Small intestine (tissue), 16 donors: ENCODE measurements at places on chromosomes 7 and 10. TPM values are rescaled to one million over a fixed set of nuclear protein-coding genes. Genes with fewer than 3 reads are reported as not detected.

DNA sequence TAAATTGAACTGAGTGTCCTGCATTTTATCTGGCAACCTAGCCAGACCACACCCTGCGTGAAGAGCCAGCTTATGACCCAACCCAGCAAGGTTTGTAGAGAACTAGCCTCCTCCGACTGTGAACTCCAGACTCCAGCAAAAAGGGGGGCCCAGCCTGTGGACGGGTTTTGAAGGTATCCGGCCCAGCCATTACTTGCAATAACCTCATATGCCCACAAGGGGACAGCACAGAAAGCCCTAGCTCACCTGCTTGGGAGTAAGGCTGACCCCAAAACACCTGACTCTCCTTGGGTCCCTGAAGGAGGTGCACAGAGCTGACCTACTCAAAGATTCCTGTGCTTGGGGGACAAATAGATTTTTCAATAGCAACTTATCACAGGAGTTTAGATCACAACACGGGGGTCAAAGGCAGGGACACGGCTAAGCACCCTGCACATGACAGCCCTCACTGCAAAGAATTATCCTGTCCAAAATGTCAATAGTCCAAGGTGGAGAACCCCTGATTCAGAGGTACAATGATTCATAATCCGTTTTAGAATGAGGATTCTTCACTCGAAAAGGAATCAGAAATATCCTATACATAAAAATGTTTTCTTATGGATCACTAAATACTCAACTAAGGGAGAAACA, 4.6 kb downstream of the TRPV6 start:
- H3K27me3 ChIP-seq, result peaks cover 2% of the 10 kb centered on the region
- peaks cover 2% of the 10 kb centered on the region for H3K4me1 ChIP-seq
- no peak overlapping the region for H3K27ac ChIP-seq

- H3K4me1 ChIP-seq, result no peaks in the 10 kb centered on the region
- no peaks in the 10 kb centered on the region for H3K36me3 ChIP-seq
- H3K27me3 ChIP-seq, result no peaks in the 10 kb centered on the region
- H3K27ac ChIP-seq, result no peak overlapping the region
- no peak overlapping the region for H3K4me3 ChIP-seq
Observed at GRCh38 chr10:48240196-48240595, 34.3 kb downstream of the FRMPD2 start.

- no peak overlapping the region for H3K4me3 ChIP-seq
- no peaks in the 10 kb centered on the region for H3K4me1 ChIP-seq
- H3K36me3 ChIP-seq, result no peaks in the 10 kb centered on the region
Observed at GRCh38 chr7:130632111-130632510, 36.4 kb downstream of the COPG2 start.

DNA sequence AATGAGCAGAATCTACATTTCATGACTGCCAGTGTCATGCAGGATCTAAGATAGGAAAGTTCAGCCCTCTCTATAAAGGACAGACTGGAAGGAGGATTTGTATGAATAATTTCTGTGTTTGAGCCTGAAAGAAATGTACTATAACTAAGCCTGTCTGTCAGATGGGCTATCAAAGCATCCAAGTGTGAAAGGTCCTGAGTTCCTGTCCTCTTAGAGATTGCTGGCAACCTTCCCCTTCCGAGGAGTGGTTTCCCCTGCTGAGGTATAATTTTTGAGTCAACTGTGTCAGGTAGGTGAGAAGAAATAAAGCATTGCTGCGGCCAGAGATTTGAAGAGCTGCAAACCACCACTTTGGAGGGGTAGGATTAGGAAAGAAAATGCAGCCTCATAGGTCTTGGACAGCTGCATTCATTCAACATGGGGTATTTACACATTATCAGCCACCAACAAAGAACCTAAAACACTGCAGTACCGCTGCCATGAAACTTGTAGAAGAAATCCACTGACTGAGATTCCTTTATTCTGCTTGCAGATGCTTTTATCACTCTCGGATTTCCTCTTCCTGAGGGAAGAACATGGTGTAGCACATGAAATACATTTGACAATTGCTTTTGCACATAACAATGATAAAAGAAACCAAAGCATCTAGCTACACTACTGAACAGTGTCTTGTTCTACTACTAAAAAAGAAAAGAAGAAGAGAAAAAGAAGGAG, 189.1 kb downstream of the DGKI start:
- no peak overlapping the region for H3K27ac ChIP-seq
- peaks cover 9% of the 10 kb centered on the region for H3K27me3 ChIP-seq
- no peaks in the 10 kb centered on the region for H3K4me1 ChIP-seq
- no peak for DNase-seq

GRCh38 chr7:125059861-125060456, 130.3 kb upstream of the POT1 start:
- H3K36me3 ChIP-seq, result no peaks in the 10 kb centered on the region
- H3K4me3 ChIP-seq, result no peak overlapping the region
- no peak overlapping the region for H3K27ac ChIP-seq
- H3K27me3 ChIP-seq, result no peaks in the 10 kb centered on the region
- no peaks in the 10 kb centered on the region for H3K4me1 ChIP-seq
- no peak for DNase-seq

DNA sequence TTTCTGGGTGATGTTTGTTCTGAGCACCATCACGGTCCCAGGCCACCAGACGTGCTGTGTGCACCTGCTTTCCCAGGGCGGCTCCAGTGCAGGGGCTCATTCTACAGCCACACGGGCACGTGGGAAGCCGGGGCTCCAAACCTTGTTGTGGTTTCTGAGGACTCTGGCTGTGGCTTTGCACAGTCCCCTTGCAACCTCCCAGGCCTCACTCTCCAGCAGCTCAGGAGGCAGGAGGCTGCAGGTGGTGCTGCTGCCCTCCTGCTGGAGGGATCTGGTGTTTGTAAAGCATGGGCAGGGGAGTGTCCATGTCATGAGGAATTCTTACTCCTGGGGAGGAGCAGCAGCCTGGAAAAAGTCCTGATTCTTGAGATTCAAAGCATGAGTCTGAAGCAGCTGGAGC, 54.3 kb downstream of the INSYN2A start:
- H3K4me3 ChIP-seq, result no peak overlapping the region
- no peak overlapping the region for H3K27ac ChIP-seq
- no peak for DNase-seq
- no peaks in the 10 kb centered on the region for H3K27me3 ChIP-seq
- H3K36me3 ChIP-seq, result no peaks in the 10 kb centered on the region

- no peaks in the 10 kb centered on the region for H3K27me3 ChIP-seq
- no peak for DNase-seq
- H3K4me1 ChIP-seq, result no peaks in the 10 kb centered on the region
- H3K4me3 ChIP-seq, result no peak overlapping the region
- H3K36me3 ChIP-seq, result peaks cover 12% of the 10 kb centered on the region
Observed at GRCh38 chr10:21740989-21741388, 207.0 kb downstream of the MLLT10 start.

- H3K27ac ChIP-seq, result no peak overlapping the region
- H3K4me3 ChIP-seq, result no peak overlapping the region
- DNase-seq, result no peak
- H3K27me3 ChIP-seq, result no peaks in the 10 kb centered on the region
- H3K4me1 ChIP-seq, result no peaks in the 10 kb centered on the region
Observed at GRCh38 chr10:44863344-44864047, 47.6 kb upstream of the TMEM72 start.

DNA sequence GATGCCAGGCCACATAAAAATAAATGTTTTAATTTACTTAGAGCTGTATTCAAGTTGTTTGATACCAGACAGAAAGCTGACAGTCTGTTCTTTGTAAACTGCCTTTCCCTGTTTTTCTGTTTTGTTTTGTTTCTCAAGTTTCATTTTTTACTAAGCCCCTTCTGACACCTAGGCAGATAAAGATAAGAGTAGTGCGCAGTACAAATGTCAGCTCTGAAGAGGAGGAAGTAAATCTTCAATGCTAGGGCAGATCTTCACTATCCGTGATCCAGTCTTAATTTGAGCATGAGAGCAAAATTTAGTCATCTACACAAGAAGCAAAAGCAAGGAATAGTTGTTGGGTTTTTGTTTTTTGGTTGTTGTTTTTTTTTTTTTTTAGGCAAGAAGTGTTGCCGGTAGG, 27.3 kb downstream of the MTURN start:
- no peaks in the 10 kb centered on the region for H3K36me3 ChIP-seq
- peaks cover 22% of the 10 kb centered on the region for H3K4me1 ChIP-seq
- no peaks in the 10 kb centered on the region for H3K27me3 ChIP-seq
- no peak overlapping the region for H3K27ac ChIP-seq
- DNase-seq, result no peak

DNA sequence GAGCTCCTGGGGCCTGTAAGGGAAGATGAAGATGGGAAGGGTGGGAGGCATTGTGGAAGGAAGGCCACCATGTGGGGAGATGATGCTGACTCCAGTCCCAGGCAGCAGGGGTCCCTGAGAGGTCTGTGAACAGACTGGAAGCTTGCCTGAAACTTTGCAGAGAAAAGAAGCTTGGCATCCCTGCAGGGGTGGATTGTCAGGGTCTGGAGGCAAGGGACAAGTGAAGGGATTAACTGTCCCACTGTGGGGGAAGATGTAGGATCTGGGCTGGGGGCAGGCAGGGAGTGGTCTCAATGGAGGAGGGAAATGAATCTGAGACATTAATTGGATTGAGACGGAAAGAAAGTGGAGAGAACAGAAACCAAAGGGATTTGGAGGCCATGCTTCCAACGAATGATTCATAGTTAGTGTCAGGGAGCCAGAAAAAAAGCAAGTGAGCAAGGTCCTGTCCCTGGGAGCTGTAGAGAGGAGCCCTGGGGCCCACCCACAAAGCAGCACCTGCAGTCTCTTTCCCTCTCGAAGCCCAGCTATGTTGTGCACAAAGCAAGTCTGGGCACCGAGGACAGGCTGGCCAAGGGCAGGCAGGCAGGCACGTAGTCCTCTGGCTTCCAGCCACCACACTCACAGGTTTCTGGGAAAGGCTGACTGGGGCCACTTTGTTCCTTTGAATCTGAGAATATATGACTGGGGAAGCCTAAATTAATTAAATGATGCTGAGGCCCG, 4.7 kb upstream of the SLC18A3 start:
- peaks cover 6% of the 10 kb centered on the region for H3K4me1 ChIP-seq
- H3K27me3 ChIP-seq, result peaks cover 20% of the 10 kb centered on the region
- H3K36me3 ChIP-seq, result no peaks in the 10 kb centered on the region
- no peak overlapping the region for H3K4me3 ChIP-seq
- H3K27ac ChIP-seq, result no peak overlapping the region

GRCh38 chr10:124573726-124574455, 112.3 kb downstream of the LHPP start:
- no peak overlapping the region for H3K4me3 ChIP-seq
- H3K27ac ChIP-seq, result no peak overlapping the region
- DNase-seq, result no peak
- H3K36me3 ChIP-seq, result no peaks in the 10 kb centered on the region

DNA sequence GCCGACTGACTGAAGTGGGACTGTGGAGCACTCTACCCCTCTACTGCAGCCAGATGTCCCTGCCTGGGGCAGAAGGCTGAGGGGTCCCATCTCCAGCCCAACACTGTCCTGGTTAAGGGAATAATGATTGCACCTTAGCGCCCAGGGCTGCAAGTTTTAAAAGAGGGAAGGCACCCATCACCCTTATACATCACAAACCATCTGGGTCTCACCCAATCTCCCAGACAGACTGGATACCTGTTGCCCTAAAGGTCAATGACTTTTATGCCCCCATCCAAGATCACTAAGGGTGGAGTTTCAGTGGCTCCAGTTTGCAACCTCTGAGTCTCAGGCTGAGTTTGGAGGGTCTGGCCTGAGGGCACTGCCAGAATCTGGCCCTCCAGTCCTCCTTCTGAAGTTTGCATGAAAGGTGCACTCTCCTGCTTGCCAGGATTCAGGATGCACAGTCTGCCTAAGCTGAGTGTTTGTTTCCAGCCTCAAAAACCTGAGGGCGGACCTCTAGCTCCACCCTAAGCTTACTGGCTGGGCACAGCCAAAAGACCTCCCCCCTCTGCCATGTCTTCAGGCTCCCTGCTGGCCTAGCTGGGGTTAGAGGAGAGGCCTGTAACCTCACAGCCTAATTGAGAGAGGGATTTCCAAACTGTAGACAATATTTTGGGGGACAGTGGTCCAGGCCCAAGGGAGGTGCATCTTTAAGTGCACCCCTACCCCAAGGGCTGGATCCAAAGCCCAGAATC, 2.5 kb upstream of the EMX2 start:
- DNase-seq, result no peak
- H3K36me3 ChIP-seq, result no peaks in the 10 kb centered on the region
- no peaks in the 10 kb centered on the region for H3K4me1 ChIP-seq
- no peak overlapping the region for H3K27ac ChIP-seq
- H3K4me3 ChIP-seq, result no peak overlapping the region

- H3K4me1 ChIP-seq, result no peaks in the 10 kb centered on the region
- H3K36me3 ChIP-seq, result no peaks in the 10 kb centered on the region
- peak; percentile 68 for DNase-seq
- H3K27ac ChIP-seq, result no peak overlapping the region
Observed at GRCh38 chr10:90319188-90319914, 538.5 kb downstream of the HTR7 start.

DNA sequence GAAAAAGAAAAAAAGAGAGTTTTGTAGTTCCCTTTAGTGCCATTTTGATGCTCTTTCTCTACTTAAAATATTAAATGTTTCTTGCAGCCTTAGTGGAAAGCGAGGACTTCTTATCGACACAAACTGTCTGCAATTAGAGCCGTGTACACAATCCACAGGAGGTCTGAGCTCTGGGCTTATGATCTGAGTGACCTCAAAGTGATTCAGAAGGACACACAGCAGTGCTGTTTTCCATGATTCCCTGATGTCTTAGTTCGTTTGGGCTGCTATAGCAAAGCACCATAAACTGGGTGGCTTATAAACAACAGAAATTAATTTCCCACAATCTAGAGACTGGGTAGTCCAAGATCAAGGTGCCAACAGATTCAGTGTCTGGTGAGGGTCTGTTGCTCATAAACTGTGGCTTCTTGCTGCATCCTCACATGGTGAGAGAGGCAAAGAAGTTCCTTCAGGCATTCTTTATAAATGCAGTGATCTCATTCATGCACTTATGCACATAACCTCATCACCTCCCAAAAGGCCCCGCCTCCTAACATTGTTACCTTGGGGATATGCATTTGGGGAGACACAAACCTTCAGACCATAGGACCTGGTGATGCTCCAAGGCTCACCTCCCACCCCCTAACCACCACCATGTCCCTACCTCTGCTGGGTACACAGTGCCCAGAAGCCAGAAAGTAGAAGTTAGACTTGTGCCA, 204.5 kb upstream of the GHITM start:
- peaks cover 3% of the 10 kb centered on the region for H3K27me3 ChIP-seq
- H3K4me1 ChIP-seq, result no peaks in the 10 kb centered on the region
- H3K4me3 ChIP-seq, result no peak overlapping the region
- DNase-seq, result no peak

GRCh38 chr10:68934994-68935393, 21.0 kb upstream of the DDX21 start:
- no peak for DNase-seq
- H3K36me3 ChIP-seq, result peaks cover 33% of the 10 kb centered on the region
- H3K4me3 ChIP-seq, result no peak overlapping the region
- no peaks in the 10 kb centered on the region for H3K27me3 ChIP-seq

GRCh38 chr7:110564246-110564645, 526.7 kb upstream of the LRRN3 start:
- no peaks in the 10 kb centered on the region for H3K27me3 ChIP-seq
- no peak overlapping the region for H3K4me3 ChIP-seq
- H3K27ac ChIP-seq, result no peak overlapping the region
- DNase-seq, result no peak

GRCh38 chr10:49298983-49299815, at the start of gene C10orf71:
Gene C10orf71 (plus strand): TSS chr10:49299170. CDS start chr10:49322546, 23,376 bp downstream.
- DNase-seq, result no peak
- no peaks in the 10 kb centered on the region for H3K27me3 ChIP-seq
- no peak within 1 kb of the TSS for H3K4me3 ChIP-seq
- H3K36me3 ChIP-seq, result no peaks in the 10 kb centered on the region

The OR13A1 gene
- polyA plus RNA-seq, result not detected

The ITIH5 gene
- 3.7 TPM for polyA plus RNA-seq

The CYP3A7 gene
- 1.3 TPM for polyA plus RNA-seq

The LIPF gene
- polyA plus RNA-seq, result 4.5 TPM

The SPOCK2 gene
- polyA plus RNA-seq, result 4.3 TPM

The SLC39A12 gene
- polyA plus RNA-seq, result not detected

The NOS3 gene
- polyA plus RNA-seq, result 0.54 TPM
